HT-29 (cell line): ENCODE measurements at places on chromosomes 2 and 18.

DNA sequence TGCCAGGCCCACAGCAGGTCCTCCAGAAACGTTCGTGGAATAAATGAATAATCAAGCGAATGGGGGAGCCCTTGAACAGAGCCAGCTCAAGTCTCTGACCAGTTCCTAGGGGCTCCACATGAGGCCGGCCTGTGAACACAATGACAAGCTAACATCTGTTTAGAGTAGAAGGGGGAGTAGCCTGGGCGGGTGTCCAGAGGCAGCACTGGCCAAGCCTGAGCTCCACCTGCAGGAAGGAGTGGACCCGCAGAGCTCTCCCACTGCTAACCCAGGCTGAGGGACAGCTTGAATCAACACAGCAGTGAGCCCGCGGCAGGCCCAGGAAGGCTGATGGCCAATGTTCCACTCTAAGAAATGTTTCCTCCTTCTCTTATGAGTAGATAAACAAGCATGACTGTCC lies 234.8 kb upstream of the RAB6C start:
- peak; percentile 5 for DNase-seq

GRCh38 chr2:226649871-226650660 lies 149.6 kb downstream of the IRS1 start:
- DNase-seq: peak; percentile 99

- no peak for DNase-seq
Observed at GRCh38 chr2:181306785-181307184, 150.4 kb upstream of the ITGA4 start.

- DNase-seq: no peak
Observed at GRCh38 chr2:158726911-158727592, 68.1 kb upstream of the DAPL1 start.

GRCh38 chr2:137847443-137847842 lies 116.8 kb upstream of the HNMT start:
- DNase-seq: peak; percentile 60

DNA sequence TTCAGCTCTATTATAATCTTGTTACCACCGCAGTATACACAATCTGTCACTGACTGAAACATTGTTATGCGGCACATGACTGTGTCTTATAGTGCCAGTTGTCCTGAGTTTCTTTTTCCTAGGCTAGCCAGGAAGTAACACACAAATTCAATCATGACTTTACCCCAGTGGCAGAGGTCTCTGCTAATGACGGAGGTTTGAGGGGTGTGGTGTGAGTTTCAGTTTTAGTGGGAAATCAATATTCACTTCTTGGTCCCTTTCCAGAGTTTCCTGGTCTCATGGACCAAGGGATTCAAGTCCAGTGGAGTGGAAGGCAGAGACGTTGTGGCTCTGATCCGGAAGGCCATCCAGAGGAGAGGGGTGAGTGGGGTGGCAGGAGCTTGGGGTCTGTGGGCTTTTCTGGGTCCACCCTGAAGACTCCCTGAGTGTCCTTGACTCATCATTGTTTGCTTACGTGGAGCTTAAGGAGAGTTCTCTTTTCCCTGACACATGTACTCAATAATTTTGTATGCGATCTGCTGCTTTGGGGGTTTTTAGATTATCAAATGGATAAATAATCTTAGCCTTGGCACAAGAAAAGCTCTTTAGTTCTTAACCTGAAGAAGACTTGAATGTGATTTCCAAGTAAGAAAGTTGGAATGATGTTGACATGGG lies 39.2 kb downstream of the HK2 start:
- no peak for DNase-seq

DNA sequence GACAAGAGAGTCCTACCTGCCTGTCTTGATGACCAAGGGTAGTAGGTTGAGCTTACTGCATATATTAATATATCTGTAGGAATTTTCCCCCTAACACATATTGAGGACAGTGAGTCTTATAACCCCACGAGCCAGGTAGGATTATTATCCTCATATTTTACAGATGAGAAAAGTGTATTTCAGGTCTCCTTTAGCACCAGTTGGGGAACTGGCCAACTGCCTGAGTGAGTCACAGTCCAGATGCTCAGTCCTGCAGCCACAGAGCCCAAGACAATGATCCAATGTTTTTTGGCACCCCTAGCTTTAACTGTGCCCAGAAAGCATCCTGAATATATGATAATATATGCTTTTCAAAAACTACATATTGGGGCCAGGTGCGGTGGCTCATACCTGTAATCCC lies 30.8 kb upstream of the GLS start:
- no peak for DNase-seq

GRCh38 chr2:75074228-75074627 lies 115.8 kb downstream of the POLE4 start:
- no peak for DNase-seq
